ENCODE measurements at places on chromosomes 2 and 18. TPM values are rescaled to one million over a fixed set of nuclear protein-coding genes. Genes with fewer than 3 reads are reported as not detected.

Gene CHRNG
- total RNA-seq, result not detected

Gene CIB4
- not detected for total RNA-seq

DNA sequence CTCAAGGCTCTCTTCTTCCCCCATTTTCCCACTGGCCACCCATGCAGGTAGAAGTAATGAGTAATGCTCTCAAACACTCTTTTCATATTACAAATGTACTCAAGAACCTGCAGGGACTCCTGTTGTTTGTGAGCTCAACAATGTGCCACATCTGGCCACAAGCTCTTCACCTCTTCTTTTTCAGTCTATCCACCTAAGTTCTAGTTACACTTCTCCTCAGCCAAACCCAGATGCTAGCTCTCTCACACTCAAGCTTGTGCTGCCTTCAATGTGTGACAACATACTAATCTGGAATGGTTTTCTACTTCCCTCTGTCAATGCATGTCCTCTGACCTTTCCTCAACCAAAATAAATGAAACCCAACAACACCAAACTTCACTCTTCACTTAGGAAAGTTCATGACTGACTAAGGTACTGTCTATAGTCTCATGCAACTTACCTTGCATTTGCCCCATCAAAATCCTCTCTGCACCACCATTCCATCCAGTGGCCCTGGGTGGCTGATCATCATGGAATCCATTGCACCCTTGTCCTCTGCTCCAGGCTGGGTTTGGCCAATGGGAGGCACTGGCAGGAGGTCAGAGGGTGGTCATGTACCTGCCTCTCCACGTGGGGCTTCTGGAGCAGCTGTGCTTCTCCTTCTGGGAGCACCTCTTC is 5.3 kb upstream of the IL18R1 start:
- no peaks in the 10 kb centered on the region for H3K36me3 ChIP-seq
- H3K27me3 ChIP-seq, result peaks cover 2% of the 10 kb centered on the region
- peak; percentile 45 for DNase-seq
- no peaks in the 10 kb centered on the region for H3K4me1 ChIP-seq
- no peak overlapping the region for H3K27ac ChIP-seq

Gene TMEM247
- not detected for total RNA-seq

DNA sequence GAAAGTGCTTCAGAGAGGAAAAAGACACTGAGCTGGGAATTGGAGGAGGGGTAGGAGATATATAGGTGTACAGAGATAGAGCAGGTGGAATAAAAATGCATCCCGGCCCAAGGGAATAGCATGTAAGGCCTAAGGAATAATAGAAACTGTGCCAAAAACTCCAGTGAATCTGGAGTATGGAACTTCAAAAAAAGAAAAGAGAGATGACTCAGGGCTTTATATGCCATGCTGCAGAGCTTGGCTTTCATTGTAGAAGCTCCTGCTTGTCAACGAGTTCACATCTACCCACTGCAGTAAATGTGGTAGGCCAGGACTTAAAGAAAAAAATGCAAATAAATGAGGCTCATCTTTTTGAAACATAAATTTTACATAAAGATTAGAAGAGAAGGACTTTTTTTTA is 131.8 kb downstream of the MREG start:
- H3K27ac ChIP-seq, result no peak overlapping the region
- DNase-seq, result no peak
- H3K27me3 ChIP-seq, result no peaks in the 10 kb centered on the region
- H3K4me1 ChIP-seq, result no peaks in the 10 kb centered on the region
- H3K36me3 ChIP-seq, result no peaks in the 10 kb centered on the region
- no peak overlapping the region for H3K4me3 ChIP-seq

DNA sequence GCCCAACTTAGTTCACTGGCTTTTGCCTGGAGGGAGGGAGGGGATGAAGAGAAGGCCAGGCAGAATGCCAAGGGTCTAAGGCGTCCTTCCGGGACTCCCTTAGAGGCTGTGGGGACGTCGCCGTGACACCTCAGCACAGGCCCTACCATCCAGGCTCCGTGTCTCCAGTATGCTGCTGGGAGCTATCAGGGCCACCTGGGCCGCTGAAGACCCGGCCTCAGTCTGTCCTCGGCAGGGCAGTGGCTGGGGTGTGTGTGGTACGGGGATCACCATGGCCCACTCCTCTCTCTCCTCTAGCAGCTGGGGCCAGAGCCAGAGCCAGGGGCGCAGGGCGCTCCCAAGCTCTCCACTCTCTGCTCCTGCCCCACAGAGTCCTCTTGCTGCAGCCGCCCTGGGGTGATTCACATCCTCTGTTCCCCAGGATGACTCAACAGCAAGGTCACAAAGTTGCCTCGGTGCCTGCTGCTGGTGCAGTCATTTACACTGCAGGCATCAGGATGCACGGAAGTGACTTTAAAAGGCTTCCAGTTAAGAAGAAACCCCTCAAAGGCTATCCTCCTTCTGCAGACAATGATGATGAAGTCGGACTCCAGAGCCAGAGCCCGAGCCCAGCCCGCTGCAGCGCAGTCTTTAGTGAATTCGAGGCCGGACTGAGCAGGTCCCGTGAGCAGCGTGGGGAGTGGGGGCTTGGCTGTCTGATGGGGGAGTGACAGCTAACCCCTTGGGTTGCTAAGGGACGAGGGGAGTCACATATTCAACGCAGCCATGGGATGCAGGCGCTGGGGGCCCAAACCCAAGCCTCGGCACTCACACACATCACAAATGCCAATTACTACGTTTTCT is 31.9 kb downstream of the SNORC start:
- peak; percentile 80 for DNase-seq
- peaks cover 10% of the 10 kb centered on the region for H3K4me1 ChIP-seq
- H3K4me3 ChIP-seq, result peak overlapping the region; percentile 7

Gene PPIG
- total RNA-seq, result 58.6 TPM

GRCh38 chr2:97991081-97991856 is 4.5 kb downstream of the TMEM131 start:
- no peak overlapping the region for H3K4me3 ChIP-seq
- H3K27me3 ChIP-seq, result no peaks in the 10 kb centered on the region
- DNase-seq, result no peak

Gene HDHD2
- total RNA-seq, result 27.7 TPM
